NCI-H2029 treated with DMSO at 0.1 percent for 48 hours (cell line): ENCODE measurements at places on chromosomes 11 and 22.

GRCh38 chr22:46833228-46833627 is 70.8 kb downstream of the TBC1D22A start:
- DNase-seq: no peak

DNA sequence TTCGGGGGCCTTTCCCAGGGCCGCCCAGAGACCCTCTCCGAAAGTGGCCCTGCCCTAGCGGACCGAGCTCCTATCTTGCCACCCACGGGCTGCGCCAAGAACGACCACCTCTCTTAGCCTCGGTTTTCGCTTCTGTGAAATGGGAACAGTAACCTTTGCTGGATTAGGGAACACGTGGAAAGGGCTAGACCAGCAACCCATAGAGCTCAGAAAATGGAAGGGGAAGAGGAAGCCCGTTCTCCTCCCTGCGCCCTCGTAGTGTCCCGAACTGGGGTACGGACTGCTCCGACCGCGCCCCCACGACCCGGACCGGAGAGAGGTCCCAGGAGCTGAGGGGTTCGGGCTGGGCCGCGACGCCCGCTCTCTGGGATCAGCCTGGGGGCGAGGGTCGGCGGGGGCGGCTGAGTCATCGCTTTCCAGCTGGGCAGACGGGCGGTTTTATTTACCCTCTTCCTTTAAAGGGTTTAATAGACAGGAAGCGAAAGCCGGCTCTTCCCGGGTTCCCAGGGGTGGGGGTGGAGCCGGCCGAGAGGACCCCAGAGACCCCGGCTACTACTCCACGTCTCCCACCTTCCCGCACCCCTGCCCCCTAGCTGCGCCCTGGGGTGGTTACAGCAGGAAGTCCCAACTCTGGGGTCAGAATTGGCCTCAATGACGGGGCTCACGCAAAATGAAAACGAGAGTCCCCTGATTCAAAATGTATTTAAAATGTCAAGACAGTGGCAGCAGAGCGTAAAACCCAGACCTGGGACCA is 907 bp upstream of the PHLDA2 start:
- DNase-seq: no peak

- no peak for DNase-seq
Measured at GRCh38 chr22:40578171-40578570, 58.3 kb downstream of the MRTFA start.

DNA sequence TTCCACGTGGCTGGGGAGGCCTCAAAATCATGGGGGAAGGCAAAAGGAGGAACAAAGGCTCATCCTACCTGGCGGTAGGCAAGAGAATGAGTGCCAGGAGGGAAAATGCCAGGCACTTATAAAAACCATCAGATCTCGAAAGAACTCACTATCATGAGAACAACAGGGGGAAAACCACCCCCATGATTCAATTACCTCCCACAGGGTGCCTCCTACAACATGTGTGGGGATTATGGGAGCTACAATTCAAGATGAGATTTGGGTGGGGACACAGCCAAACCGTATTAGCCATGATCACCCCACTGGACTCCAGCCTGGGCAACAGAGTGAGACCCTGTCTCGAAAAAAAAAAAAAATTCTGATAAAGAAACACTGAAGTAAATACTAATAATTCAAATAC is 87.1 kb downstream of the FCHSD2 start:
- DNase-seq: no peak

DNA sequence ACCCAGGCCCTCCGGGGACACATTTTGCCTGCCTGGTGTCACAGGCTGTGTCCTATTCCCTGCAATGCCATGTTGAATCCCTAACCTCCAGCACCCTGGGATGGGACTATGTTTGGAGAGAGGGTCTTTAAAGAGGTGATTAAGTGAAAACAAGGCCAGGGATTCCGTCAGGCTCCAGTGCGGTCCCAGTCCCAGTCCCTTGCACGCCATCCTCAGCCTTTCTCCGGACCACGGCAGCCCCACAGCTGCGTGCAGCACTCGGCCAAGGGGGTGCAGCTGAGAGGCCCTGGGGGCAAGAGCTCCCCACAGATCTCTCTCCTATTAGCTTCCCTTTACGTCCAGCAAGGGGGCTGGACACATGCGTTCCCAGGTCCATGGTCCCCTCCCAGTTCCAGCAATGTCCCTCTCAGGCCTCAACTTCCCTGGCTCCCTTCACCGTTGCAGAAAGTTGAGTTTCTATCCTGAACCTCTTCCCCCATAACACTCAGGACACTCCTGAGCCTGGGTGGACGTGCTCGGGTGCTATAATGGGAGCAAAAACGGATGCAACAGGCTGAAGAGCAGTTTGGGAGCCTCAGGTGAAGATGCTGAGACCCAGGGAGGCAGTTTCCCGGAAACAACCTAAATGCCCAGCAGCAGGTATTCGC is 1422.7 kb downstream of the BRD1 start:
- no peak for DNase-seq

DNA sequence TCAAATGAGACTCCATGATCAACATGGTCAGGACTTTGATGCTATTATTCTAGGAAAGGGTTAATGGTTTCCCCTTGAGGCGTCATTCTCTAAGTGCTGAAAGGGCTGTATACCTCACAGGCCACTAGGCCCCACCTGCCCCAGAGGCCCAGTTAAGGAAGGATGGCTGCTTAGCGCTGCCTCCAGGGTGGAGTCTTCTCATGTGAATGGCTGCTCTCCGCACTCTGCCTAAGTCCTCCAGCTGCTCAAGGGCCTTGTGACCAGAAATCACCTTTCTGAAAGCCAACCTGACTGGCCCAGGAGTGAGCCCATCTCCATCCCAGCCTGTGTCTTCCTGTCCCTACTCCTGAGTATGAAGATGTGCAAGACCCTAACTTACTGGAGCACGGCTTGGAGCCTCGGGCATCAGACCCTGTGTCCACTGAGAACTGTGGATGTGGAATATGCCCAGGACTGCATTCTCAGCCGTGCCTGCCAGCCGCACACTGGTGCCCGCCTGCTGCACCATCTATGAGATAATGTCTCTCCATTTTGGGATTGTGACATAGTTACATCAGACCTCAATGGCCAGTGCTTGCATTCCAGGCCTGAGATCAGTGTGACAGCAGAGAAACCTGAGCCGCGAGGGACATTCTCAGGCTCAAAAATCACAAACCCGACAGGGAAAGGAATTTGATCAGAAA is 51.0 kb downstream of the SNX19 start:
- DNase-seq: no peak

DNA sequence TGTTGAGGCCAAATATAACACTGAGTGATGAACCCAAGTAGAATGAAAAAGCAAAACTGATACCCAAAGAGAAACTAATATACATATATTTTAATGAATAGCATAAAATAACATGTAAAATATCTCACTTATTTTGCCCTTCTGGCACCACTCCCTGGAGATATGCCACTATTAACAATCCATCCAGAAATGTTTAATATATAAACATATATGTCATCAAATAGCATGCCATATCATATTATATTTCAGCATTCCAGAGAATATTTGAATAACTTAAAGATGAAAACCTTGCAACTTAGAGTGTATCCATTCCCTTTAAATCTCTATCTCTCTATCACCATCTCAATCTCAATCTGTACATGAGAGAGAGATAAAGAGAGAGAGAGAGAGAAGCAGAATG is 1073.3 kb upstream of the RAG2 start:
- no peak for DNase-seq

DNA sequence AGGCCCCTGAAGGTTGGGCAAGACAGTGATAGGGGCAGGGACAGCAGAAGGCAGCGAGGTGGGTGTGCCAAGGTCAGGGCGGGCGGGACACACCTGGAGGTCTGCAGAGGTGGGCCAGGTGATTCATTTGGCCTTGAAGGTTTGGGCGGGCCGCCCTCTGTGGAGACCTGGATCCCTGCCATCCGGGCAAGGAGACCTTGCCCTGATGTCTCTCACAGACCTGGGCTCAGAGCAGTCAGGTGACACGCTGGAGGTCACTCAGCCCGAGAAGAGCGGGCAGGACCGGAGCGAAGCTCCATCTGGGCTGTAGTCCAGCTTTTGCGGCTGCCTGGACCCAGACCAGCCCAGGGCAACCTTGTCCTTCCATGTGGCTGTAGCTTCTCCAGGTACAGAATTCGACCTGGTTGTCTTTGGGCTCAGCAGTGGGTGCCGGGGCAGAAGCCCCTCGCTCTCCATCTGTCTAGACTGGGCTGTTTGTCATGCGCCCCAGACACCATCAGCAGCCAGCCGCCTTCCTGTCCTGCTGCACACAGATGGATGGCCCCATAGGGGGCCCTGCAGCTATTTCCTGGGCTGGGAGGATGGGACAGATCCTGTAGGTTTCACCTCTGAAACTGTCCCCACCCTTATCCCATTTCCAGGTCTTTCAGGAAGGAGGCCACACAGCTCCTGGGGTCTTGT is 3.1 kb downstream of the MRGPRG start:
- DNase-seq: no peak

DNA sequence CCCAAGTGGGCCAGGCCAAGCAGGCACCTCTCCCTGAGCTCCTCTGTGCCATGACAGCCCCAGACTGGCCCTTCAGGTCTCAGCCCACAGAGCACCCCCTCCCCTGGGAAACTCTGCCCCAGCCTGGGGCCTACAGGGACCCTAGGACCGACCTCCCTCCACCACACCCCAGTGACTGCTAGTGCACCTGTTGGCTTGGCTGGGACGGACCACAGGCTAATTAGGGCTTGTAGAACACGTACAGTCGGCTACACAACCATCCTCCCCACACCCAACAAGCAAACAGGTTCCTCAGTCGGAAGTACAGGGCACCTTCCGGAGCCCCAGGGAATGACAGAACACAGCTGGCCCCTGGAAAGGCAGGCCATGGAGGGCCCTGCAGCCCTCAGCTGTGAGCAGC is 4.3 kb downstream of the SBF1 start:
- DNase-seq: no peak

DNA sequence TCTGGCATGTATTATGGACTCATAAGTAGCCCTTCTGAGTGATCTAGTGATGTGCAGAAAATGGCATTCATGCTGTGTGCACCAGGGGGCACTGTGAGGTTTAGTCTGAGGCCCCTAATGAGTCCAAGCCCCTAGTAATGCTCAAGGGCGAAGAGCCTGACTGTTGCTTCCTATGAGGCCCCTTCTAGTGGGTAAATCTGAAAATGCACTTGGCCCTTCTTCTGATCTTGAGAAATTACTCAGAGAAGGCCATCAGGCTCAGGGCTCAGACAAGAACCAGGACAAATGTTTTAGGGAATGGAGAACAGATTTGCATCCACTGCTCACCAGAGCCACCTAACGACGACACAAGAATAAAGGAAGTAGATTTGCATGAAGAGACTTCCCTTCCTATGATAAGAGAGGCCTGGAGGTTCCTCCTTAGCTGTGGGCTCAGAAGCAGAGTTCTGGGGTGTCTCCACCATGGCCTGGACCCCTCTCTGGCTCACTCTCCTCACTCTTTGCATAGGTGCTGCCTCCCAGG is 75.8 kb downstream of the GGTLC2 start:
- DNase-seq: no peak

GRCh38 chr11:134231958-134232659 is 7.6 kb downstream of the VPS26B start:
- no peak for DNase-seq

DNA sequence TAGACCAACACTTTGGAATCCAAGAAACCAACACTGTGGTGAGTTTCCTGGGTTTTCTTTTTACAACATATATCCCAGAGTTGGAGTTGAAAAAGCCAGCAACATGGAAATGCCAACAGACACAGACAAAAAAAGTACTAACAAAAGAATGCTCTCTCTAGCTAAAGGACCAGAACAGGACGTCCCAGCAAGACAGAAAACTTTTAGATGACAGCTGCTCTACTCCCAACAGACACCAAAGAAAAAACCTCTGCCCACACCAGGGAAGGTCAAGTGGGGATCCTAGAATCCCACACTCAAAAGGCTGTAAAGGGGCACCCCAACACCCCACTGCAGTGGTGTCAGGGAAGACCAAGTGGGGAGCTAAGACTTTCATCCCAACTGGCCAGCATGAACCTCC is 23.3 kb downstream of the RRAS2 start:
- no peak for DNase-seq

DNA sequence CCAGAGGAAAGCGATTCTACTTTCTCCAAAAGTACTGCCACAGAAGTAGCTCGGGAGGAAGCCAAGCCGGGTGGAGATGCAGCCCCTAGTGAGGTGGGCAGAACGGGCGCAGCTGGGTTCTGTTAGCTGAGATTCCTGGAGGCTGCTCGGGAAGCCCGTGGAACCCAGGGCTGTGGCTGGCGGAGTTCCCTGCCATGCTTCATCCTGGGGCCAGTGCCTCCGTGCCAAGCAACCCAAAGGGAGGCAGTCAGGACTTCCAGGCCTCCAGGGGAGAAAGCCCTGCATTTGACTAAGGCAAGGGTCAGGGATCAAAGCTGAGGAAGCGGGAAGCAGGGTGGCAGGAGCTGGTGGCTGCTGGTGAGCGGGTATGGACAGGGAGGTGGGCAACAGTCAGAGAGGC is 6.7 kb upstream of the TRMU start:
- no peak for DNase-seq

DNA sequence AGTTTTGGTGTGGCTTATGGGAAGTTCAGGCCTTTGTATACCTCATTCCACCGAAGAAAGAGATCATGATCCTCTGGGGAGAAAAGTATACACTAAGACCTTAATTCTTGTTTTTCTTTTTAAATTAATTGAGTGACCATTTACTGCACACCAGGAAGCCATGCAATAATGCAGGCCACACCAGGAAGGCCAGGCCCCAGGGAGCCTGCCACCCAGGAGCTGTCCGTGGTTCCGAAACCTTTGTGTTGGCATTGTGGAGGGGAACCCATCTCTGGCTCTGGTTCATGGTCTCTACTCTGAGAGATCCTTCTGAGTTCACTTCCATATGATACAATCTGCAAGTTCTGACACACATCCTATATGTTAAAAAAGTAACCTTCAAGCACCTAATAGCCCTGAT is 291.8 kb downstream of the MIAT start:
- no peak for DNase-seq

- no peak for DNase-seq
Measured at GRCh38 chr11:67542169-67542568, 18.9 kb upstream of the CABP2 start.

DNA sequence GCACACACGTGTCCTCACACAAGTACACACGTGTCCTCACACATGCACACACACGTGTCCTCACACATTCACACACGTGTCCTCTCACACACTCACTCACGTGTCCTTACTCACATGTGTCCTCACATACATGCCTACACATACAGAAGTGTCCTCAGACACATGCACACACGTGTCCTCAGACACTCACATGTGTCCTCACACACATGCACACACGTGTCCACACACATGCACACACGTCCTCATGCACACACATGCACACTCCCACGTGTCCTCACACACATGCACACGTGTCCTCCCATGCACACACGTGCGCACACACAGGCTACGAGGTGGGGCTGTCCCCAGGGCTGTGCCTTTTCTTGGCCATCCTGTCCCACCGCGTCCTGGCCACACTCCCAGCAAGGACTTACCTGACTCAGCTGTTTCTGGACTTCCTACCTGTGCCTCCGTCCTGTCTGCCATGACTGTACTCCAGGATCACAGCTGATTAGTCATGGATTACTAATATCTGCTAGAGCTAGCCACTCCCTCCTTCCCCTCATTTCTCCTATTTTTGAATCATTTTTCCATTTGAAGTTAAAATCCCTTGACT is 990.2 kb downstream of the BRD1 start:
- no peak for DNase-seq

- DNase-seq: no peak
Measured at GRCh38 chr11:68461575-68461917, 994 bp downstream of the PPP6R3 start.

GRCh38 chr22:20319041-20319744 is 667 bp downstream of the DGCR6L start:
- no peak for DNase-seq
